ENCODE measurements at places on chromosomes 3 and 15. TPM values are rescaled to one million over a fixed set of nuclear protein-coding genes. Genes with fewer than 3 reads are reported as not detected.

C2CD4A gene
- 1.3 TPM for total RNA-seq

GOLGA8T gene
- not detected for total RNA-seq

IL17RB gene
- total RNA-seq: 0.22 TPM

RCN2 gene
- 91.0 TPM for total RNA-seq

MAPKBP1 gene
- total RNA-seq: 35.5 TPM

SCAMP2 gene
- 36.0 TPM for total RNA-seq

KIF15 gene
- total RNA-seq: 21.1 TPM

A4GNT gene
- not detected for total RNA-seq

CHDH gene
- total RNA-seq: 1.1 TPM

VEPH1 gene
- total RNA-seq: 325 TPM

STAC gene
- total RNA-seq: not detected

DPPA2 gene
- not detected for total RNA-seq

PLA2G4D gene
- total RNA-seq: not detected

CCNB2 gene
- total RNA-seq: 94.9 TPM

TMEM207 gene
- not detected for total RNA-seq

HYAL2 gene
- 320 TPM for total RNA-seq

ANKDD1A gene
- 2.0 TPM for total RNA-seq

GOLGA6D gene
- total RNA-seq: not detected
